Stimulated activated CD8-positive, alpha-beta memory T cell treated with anti-CD3 and anti-CD28 coated beads, Interleukin-7, amount 100 ng/mL, for 1 hour (primary cell): ENCODE measurements at places on chromosomes 4 and X.

DNA sequence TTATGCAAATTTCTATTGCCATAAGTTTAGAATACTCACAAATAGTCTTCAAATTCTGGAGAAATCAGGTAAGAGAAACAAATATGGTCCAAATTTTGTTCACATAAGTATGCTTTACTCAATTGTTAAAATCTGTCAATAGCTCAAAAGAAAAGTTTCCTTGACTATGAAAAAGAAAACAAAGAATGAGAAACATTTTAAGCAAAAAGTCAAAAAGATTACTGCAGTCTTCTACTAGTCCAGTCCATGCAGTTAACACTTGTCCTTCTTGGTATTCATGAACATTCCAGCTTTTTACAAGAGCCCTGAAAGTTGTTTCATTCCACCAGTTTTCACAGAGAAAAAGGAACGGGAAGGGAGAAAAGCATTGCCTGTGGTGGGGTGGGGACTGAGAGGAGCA is 54.7 kb upstream of the ZXDA start:
- DNase-seq, result no peak

- no peak for DNase-seq
Observed at GRCh38 chrX:116436358-116436816, at the start of gene SLC6A14. SLC6A14 (plus strand) TSS chrX:116436606; CDS start chrX:116436710, 104 bp downstream.

DNA sequence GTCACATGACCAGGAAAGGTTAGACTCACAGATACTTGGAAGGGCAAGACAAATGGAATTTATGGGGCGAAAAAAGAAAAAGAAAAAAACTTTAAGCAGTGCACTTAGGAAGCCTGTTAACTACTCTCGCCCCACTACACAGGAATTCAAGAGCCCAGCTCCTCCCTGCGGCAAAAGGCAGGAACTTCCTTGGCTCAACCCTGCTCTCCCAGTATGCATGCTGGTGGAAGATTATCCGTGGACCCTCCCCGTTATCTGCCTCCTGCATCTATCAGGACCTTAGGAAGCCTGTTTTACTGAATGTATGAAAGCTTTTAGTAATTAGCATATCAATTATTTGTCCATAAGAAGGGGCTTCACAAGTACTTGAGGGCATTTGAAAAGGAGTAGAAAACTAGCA is 40.1 kb upstream of the RPA4 start:
- DNase-seq, result no peak

DNA sequence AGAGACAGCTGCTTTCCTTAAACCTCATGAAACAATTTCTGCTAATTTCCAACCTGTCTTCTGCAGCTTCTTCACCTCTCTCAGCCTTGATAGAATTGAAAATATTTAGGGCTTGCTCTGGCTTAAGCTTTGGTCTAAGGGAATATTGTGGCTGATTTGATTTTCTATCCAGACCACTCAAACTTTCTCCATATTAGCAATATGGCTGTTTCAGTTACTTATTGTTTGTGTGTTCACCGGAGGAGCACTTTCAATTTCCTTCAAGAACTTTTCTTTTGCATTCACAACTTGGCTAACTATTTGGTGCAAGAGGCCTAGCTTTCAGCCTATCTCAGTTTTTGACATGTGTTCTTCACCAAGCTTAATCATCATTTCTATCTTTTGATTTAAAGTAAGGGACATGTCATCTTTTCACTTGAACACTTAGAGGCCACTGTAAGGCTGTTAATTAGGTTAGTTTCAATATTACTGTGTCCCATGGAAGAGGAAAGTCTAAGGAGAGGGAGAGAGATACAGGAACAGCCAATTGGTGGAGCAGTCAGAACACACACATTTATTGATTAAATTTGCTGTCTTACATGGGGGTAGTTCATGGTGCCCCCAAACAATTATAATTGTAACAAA is 213.2 kb downstream of the RASL11B start:
- DNase-seq, result no peak

DNA sequence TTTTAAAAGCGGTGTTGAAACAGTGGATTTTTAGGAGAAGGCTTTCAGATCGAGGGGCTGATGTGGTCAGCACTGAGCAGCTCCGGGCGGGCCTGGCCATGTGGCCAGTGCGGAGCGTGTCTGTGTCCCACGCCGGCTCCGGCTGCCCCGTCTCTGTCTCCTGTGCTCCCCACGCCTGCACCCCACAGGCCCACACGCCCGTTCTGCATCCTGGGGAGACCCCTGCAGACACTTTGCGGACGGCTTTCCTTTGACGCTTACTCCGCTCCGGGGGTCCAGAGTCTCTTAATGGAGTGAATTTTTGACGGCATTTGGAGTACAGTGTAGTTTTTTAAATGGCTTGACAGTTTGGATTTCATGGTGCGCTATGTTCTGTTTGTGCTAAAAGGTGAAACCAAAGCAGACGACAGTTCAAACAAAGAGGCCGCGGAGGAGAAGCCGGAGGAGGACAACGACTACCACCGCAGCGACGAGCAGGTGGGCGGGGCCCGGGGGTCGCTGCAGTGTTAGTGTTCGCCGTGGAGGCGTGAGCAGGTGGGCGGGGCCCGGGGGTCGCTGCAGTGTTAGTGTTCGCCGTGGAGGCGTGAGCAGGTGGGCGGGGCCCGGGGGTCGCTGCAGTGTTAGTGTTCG is 38.7 kb downstream of the PCGF3 start:
- no peak for DNase-seq

- no peak for DNase-seq
Observed at GRCh38 chrX:6184900-6185515, 43.7 kb downstream of the NLGN4X start.

GRCh38 chr4:120156120-120156718 is 89.6 kb upstream of the MAD2L1 start:
- DNase-seq, result no peak

DNA sequence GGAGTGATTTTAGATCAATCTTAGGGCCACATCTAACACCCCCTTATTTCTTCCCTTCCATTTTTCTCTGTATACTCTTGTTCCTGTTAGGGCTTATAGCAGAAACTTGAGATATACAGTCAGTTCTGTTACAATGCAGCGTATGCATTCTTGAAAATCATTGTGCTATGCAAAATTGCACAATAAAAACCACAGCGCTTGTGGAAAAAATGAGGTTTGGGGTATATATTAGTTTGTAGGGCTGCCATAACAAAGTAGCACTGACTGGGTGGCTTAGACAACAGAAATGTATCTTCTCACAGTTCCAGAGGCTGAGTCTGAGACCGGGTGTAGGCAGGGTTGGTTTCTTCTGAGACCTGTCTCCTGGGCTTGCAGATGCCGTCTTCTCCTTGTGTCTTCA is 59.0 kb downstream of the WWC2 start:
- DNase-seq, result no peak

GRCh38 chrX:133983256-133983973 is 2.0 kb downstream of the GPC3 start:
- no peak for DNase-seq

DNA sequence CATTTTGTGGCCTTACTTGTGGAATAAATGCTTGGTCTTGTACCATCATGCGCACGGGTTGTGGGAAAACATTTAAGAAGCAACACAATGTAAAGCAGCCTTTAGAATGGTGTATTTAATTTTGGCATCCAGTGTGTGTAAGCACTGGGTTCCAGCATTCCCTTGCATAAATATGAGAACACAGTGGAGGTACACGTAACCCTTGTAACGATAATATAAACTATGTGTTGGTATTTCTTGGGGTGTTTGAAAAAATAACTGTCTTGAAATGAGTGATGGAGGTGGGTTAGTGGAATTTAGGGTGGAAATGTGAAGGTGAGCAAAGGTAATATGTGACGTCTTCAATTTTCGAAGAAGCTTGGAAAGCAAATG is 2.1 kb downstream of the DCUN1D4 start:
- no peak for DNase-seq

DNA sequence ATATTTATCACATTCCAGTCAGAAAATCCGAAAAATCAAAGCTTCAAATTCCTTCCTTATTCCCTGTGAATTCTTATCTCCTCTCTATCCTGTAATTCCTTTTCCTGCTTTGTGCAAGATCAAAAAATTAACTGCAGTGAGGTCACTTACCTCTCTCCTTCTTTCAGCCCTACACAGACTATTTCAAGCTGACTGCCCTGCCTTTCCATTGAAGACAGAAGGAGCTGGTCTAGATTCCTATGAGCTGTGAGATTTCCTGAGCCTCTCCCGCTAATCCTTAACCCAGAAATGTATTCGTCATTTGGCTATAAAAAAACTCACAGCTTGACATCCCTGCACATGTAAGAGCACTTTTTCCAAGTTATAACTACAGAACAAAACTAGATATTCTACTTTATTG is 26.6 kb downstream of the TRIML2 start:
- no peak for DNase-seq

DNA sequence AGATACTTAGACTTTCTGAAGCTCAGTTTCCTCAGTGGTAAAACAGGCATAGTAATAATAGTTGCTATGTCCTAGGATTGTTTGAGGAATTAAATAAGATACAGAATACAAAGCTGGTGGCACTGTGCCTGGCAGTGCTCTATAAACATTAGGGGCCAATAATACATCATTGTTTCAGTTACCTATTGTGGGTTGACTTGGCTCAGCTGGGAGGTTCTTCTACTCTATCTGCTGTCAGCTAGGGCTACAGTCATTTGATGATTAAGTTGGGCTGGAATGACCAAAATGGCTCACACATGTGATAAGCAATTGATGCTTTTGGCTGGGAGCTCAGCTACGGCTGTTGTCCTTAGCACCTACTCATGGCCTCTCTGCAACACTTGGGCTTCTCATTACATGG is 121.2 kb upstream of the USP9X start:
- no peak for DNase-seq

- no peak for DNase-seq
Observed at GRCh38 chr4:148808416-148808815, 366.2 kb upstream of the NR3C2 start.

GRCh38 chr4:112956484-112956896 is 93.0 kb upstream of the ANK2 start:
- no peak for DNase-seq

DNA sequence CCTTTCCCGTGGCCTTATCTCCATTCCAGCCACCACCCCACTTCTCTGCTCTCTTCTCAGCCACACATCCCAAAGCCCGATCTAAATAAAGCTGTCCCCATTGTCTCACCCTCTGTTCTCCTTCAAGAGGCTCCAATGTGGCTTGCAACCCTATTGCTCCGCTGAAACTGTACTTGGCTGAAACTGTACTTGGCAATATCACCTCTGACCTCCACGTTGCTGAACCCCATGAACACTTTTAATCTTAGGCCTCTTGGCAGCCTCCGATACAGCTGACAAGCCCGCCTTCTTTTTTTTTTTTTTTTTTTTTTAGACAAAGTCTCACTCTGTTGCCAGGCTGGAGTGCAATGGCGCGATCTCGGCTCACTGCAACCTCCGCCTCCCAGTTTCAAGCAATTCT is 12.1 kb downstream of the DCTD start:
- no peak for DNase-seq

DNA sequence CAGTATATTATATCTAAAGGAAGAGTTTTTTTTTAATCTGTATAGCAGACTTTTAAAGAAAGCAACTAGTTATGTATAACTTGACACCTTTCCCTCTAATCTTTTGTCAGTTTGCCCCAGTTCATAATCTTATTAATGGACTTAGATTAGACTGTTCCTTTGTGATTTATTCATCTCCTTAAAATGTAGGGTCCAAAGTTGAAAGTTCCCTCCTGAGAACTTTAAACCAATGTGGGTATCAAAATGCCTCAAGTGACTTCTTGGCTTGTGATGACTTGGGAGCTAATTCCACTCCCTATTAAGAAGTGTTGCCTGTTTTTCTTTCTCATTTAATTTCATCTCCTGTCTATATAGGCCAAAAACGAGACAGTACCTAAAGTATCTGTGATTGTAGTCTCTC is 6.3 kb upstream of the SDAD1 start:
- DNase-seq, result no peak

DNA sequence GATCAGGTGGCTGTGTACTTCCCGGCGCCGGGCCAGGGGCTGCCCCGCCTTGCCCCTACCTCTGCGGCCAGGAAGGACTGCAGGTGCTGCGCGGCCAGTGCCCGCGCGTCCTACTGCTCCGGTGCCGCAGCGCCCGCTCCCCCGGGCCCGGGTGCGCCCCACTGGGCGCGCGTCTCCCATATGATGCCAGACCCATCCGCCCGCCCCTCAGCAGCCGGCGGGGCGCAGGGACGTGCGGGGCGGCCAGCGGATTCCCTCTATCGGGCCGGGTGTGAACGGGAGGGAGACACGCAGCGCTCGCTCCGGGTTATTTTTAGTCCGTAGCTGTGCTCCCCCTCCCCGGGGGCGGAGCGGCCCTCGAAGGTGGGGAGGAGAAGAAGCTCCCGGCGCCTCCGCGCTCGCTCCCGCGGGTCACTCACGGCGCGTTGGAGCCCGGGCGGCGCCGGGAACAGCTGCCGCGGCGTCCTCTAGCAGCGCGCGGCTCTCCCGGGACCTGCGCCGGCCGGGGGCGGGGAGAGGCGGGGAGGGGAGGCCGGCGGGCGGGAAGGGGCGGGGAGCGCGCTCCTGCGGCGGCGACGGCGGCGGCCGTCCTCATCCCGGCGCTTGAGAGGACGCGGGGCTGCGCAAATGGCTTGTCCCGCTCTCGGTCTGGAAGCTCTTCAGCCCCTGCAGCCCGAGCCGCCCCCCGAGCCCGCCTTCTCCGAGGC is 103.6 kb downstream of the UCHL1 start:
- no peak for DNase-seq

DNA sequence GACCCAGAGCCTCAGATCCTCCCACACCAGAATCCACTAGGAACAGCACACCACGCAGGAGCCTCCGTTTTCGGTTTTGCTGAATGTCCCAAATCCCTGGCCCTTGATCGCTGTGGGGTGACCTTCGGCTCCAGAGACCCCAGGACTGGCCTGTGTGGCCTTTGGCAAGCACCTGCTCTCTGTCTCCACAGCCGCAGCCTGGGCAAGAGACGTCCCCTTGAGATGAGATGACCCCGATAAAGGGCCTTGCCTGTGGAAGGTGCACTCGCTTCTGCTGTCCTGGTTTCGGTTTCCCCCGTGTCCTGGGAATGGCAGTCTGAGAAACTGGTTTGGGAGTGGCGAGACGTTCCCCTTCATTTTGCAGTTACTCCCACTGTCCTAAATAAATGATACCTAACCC is 9.6 kb downstream of the PSAPL1 start:
- DNase-seq, result no peak

DNA sequence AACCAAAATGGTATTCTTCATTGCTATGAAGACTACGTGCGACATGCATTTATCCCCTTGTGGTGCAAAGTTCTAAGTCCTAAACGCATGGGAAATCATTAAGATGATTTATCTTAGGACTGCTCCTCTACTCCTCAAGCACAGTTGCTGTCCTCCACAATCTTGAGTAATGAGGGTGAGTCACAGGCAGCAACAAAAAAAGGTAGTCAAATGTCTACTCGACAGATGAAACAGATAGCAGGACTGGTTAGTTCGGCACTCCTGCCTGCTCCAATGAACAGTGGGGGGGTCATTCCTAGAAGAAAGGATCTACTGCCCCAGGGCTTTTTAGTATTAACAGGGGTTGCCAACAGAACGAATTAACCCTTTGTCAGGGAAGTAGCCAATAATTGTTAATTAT is 233.7 kb upstream of the FGF13 start:
- DNase-seq, result no peak
